ENCODE measurements at places on chromosomes 11 and 22.

DNA sequence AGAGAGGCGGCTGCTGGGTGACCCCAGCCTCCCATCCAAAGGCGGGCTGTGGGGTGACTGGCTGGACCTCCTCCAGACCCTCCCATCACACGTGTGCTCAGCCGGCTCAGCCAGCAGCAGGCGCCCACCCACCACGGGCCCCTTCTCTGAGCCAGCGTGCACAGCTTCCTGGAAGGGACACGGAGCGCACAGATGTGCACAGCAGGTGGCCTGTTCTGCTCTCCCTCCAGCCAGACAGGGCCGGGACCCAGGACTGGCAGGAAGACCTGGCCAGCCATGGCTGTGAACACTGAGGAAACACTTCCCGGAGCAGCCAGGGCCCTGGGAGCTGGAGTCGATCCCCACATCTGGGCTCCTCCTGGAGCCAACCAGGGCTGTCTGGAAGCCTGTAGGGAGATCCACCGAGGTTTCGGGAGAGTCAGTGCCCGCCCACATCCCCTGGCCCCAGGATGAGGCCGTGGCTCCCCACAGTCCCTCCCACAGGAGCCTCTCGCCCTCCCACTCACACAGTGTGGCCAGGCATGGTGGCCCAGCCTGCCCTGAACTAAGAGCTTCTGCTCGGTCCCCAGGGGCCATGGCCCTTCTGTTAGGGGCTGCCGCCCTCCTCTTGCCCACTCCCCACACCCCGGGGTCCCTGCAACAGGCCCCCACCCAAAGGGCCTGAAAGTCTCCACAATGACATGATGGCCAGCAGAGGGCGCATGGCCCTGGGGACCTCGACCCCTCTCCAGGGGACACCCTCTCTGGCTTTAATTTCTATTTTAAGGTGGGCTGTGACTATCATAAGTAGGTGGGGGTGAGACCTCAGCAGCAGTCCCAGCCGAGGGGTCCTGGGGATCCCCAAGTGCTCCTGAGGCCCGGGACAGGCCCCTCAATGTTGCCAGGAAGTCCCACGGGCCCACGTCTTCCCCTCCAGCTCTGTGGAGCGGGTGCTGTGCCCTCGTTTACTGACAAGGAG, 90.6 kb upstream of the FGF3 start:
- no peak for DNase-seq

DNA sequence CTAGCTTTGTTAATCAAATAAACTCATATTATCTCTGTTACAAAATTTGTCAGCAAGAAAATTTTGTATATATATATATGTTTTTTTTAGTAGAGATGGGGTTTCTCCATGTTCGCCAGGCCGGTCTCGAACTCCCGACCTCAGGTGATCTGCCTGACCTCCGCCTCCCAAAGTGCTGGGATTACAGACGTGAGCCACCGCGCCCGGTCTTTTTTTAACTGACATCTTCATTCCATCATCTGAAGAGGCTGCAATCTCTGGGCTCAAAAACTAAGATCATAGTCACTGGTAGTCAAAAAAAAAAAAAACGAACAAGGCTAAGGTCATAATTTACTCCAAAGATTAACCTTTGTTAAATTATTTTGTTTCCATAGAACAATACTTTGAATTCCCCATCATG, 5.3 kb upstream of the KLHDC7B start:
- DNase-seq: no peak

DNA sequence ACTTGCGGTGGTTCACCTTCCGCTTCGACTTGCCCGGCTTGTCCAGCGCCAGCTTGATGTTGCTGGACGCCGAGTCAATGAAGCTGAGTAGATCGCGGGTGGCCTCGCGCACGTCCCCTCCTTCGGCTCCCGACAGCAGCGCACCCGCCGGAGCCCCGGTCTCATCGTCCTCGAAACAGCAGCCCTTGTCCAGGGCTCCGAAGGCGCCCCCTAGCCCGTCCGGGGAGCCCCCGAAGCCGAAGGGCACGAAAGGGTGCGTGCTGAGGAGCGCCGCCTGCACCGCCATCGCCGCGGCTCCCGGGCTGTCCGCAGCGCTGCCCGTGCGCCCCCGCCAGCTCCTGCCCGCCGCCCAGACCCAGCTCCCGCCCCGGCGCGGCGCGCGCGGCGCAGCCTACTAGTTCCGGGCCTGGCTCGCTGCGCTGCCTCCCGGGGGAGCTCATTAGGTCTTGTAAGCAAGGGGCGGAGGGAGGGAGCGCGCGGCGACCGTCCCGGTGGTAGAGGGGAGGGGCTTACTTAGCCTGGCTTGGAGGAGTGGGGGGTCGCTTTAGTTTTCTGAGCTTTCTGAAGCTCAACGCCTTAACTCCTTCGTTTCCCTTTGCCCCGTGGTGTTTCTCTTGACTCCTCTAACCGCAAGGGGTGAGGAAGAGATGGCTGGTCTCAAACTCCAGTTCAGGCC, at the start of gene FAM181B:
Gene FAM181B, minus strand, starts transcription at position 421 of the 676 bp plus-strand sequence. Its CDS starts 135 bp downstream, at position 286.
- no peak for DNase-seq

GRCh38 chr11:60924110-60924905, at the start of gene TMEM132A:
TMEM132A (plus strand) TSS chr11:60924460; CDS start chr11:60924634, 174 bp downstream.
- DNase-seq: no peak

- no peak for DNase-seq
These were observed 10.9 kb downstream of the SERHL2 start for GRCh38 chr22:42564699-42565098.

- DNase-seq: no peak
These were observed 130.0 kb downstream of the CACNA1I start for GRCh38 chr22:39700565-39700964.

GRCh38 chr11:69230856-69231425, 63.0 kb upstream of the MYEOV start:
- no peak for DNase-seq

GRCh38 chr22:26592421-26592891, 2.5 kb upstream of the TPST2 start:
- peak; percentile 68 for DNase-seq

GRCh38 chr11:92131289-92131865, 93.2 kb upstream of the FAT3 start:
- no peak for DNase-seq

DNA sequence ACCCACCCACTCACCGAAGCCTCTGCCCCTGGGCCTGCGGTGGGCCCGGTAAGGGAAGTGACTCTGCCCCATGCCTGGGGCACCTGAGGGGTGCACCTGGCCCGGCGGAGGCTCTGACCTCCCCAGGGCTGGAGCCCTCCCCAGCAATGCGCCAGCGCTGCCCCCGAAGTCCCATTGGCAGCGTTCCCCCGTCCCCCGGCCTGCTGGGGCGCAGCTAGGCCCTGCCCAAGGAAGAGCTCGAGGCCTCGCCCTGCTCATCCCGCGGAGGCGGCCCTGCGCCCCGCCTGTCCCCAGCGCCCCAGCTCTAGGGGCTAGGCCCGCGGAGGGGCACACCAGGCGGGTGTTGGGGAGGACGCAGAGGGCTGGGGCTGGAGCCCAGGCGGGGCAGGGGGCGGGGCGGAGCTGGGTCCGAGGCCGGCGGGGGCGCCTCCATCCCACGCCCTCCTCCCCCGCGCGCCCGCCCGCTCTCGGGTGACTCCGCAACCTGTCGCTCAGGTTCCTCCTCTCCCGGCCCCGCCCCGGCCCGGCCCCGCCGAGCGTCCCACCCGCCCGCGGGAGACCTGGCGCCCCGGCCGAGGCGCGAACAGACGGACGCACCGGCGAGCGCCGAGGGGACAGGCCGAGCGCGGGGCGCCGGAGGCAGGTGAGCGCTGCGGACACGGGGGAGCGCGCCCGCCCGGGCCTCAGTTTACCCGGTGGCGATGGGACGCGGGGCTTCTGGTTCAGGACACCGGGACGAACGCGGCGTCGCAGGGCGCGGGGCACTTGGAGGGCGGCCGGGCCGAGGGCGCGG, at the start of gene EPS8L2:
Gene EPS8L2, plus strand, starts transcription at position 586 of the 793 bp plus-strand sequence. CDS start 3,177 bp downstream, outside the sequence.
- no peak for DNase-seq

GRCh38 chr11:3849297-3849874, 6.1 kb upstream of the STIM1 start:
- DNase-seq: peak; percentile 55
